Transverse colon (tissue), 4 donors: ENCODE measurements at places on chromosomes 13 and 19. TPM values are rescaled to one million over a fixed set of nuclear protein-coding genes. Genes with fewer than 3 reads are reported as not detected.

The GARRE1 gene
- total RNA-seq: 23.9 TPM

- H3K4me3 ChIP-seq: no peak overlapping the region
- no peak overlapping the region for H3K27ac ChIP-seq
- H3K27me3 ChIP-seq: no peaks in the 10 kb centered on the region
- DNase-seq: no peak
Observed at GRCh38 chr13:79360095-79360494, 46.0 kb downstream of the RBM26 start.

GRCh38 chr19:8504171-8504570 is 1.7 kb upstream of the PRAM1 start:
- H3K36me3 ChIP-seq: no peaks in the 10 kb centered on the region
- no peak overlapping the region for H3K4me3 ChIP-seq
- no peak overlapping the region for H3K27ac ChIP-seq
- DNase-seq: no peak
- peaks cover 12% of the 10 kb centered on the region for H3K4me1 ChIP-seq
- no peaks in the 10 kb centered on the region for H3K27me3 ChIP-seq

GRCh38 chr13:113815151-113816058 is 48.5 kb downstream of the GAS6 start:
- H3K27ac ChIP-seq: no peak overlapping the region
- peaks cover 12% of the 10 kb centered on the region for H3K4me1 ChIP-seq
- DNase-seq: no peak
- no peaks in the 10 kb centered on the region for H3K36me3 ChIP-seq
- H3K4me3 ChIP-seq: no peak overlapping the region
- H3K27me3 ChIP-seq: no peaks in the 10 kb centered on the region

- H3K27ac ChIP-seq: no peak overlapping the region
- no peak overlapping the region for H3K4me3 ChIP-seq
- DNase-seq: no peak
Observed at GRCh38 chr19:14502334-14503092, 6.6 kb upstream of the GIPC1 start.

- H3K27me3 ChIP-seq: no peaks in the 10 kb centered on the region
- H3K27ac ChIP-seq: no peak overlapping the region
- no peak for DNase-seq
- H3K36me3 ChIP-seq: no peaks in the 10 kb centered on the region
- H3K4me1 ChIP-seq: no peaks in the 10 kb centered on the region
- no peak overlapping the region for H3K4me3 ChIP-seq
Observed at GRCh38 chr13:88704600-88705275, 1033.6 kb downstream of the SLITRK5 start.

GRCh38 chr13:95494082-95494681 is 58.3 kb upstream of the CLDN10 start:
- no peak overlapping the region for H3K27ac ChIP-seq
- H3K4me3 ChIP-seq: no peak overlapping the region
- H3K36me3 ChIP-seq: no peaks in the 10 kb centered on the region
- no peak for DNase-seq
- peaks cover 6% of the 10 kb centered on the region for H3K4me1 ChIP-seq
- H3K27me3 ChIP-seq: no peaks in the 10 kb centered on the region
